ENCODE measurements at places on chromosomes 4 and X.

GRCh38 chr4:1195109-1195671 is 22.8 kb upstream of the SPON2 start:
- DNase-seq, result no peak

GRCh38 chr4:163663454-163664225 is 169.2 kb downstream of the TMA16 start:
- DNase-seq, result no peak

DNA sequence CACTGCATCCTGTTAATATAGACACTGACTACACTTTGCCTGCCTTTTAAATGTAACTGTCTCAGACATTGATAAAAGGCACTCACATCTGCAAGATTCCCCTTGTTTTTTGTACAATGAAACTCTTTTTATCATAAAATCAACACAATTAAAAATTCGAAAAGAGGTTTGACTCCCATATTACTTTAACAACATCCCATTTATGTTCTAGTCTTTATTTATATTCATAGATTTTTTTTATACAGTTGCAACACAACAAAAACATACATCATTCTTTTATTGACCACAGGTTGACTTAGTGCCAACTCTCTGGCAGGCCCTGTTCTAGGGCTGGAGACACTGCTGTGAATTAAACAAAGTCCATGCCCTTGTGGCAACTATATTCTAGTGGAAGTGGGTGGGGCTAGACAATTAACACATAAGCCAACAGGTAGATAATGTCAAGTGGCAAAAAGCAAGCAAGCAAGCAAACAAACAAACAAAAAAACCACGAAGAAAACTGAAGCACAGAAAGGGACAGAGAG is 36.8 kb downstream of the ANK2 start:
- no peak for DNase-seq

DNA sequence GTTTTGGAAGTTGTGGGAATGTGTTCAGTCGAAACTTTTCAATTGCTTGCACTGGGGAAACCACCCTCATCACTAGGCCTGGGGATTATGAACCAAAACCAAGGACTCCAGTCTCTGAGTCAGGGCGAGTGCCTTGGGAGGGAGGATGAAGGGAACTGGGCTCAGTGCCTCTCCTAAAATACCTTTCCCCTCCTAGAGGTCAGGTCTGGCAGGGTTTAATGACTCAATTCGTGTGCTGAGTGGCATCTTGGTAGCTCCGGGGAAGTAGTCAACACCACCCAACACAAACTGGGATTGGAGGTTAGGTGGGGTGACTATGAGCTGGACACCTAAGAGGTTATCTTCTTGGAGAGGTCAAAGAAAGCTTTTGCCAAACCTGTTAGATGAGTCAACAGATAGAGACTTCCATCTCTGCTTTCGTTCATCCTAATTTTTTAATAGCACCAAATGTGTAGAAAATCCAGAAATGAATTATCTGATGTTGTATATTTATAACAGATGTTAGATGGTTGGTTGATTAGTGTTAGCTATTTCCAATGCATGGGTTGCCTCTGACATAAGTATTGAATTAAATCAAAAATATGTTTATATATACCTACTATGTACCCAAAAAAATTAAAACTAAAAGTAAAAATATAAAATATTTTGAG is 202.8 kb downstream of the SHROOM3 start:
- DNase-seq, result no peak

GRCh38 chrX:68658530-68658929 is 11.1 kb downstream of the STARD8 start:
- DNase-seq, result no peak

GRCh38 chrX:133414406-133415275 is 648 bp downstream of the GPC4 start:
- DNase-seq, result no peak

DNA sequence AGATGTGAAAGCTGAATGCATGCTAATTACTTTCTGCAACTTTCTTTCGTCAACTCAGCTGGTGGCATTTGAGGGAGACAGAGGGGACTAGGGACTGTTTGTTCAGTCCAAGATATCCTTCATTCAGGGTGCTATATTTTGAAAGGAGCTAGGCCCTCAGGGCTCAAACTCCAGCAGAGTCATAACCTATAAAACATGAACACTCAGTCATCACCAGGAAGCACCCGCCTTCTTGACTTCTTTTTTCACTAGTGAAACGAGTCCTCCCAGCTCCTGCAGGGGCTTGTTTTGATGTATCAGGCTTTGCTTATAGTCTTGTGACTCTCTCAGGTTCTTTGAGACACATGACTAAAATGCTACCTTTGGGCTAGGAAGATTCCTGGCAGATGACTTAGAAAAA is 230.6 kb downstream of the PCDH7 start:
- no peak for DNase-seq

DNA sequence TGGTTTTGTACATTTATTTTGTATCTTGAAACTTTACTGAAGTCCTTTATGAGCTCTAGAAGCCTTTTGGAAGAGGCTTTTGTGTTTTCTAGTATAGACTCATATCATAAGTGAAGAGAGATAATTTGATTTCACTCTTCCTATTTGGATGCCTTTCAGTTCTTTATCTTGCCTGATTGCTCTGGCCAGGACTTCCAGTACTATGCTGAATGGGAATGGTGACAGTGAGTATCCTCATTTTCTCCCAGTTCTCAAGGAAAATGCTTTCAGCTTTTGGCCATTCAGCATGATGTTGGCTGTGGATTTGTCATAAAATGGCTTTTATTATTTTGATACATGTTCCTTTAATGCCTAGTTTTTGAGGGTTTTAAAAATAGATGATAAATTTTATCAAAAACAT is 1061.3 kb downstream of the STPG2 start:
- DNase-seq, result no peak

DNA sequence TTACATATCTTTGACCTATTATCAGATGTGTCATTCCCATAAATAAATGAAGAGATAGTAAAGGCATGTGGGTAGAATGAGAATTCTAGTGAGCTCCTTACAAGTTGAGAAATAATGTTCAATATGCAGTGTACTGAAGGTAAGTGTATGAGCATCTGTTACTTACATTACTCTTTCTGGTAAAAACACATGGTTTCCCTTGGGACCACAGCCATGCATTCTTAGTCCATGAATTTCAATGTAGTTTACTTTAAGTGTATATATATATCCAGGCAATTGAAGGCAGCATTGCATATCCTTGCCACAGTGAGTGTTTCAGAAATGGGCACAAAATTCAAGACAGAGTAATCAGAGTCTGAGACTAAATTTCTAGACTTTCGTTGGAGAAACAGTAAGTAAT is 277.2 kb downstream of the CXXC4 start:
- DNase-seq, result no peak

- no peak for DNase-seq
Measured at GRCh38 chrX:19874391-19875049, 12.9 kb downstream of the SH3KBP1 start.

GRCh38 chrX:32116047-32116446 is 1044.2 kb upstream of the FTHL17 start:
- peak; percentile 7 for DNase-seq

- DNase-seq, result peak; percentile 97
Measured at GRCh38 chr4:133148690-133149363, at the start of gene PCDH10. TSS of gene PCDH10 (plus strand) at chr4:133149294. CDS start at chr4:133150141, 847 bp downstream.

DNA sequence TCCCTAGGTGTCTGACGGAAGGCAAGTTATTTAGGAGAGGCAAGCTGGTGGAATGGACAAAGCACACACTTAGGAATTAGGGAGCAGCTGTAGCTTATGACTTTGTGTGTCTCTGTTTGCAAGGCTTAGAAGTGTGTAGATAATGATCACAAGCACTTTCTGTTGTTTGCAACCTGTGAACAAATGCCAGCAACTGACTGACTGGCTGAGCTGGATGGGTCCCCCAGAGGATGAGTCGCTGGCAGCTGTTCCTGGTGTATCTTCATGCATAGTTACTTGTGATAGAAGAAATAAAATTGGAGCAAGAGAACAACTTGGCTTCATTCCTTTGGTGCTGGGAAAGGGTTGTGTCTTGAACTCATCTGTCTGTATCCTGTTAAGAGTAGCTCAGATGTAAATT is 64.2 kb upstream of the BEND4 start:
- peak; percentile 25 for DNase-seq

DNA sequence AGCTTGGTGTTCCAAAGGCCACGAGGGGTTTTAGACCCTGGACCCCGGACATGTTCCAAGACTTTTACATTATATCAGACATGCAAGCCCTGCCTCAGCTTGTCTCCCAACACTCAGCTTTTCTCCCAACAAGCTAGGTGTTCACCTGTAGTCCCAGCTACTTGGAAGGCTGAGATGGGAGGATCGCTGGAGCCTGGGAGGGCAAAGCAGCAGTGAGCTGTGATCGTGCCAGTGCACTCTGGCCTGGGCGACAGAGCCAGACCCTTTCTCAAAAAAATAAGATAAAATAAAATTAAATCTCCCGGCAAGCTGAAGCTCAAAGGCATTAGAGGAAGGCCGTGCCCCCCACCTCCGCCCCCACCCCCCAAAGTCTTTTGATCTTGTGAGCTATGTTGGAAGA is 13.7 kb downstream of the CTAG1A start:
- DNase-seq, result no peak

- DNase-seq, result peak; percentile 95
Measured at GRCh38 chr4:75940692-75941253, at the start of gene NAAA. TSS of gene NAAA (minus strand) at chr4:75941013. CDS start at chr4:75940949, 64 bp downstream.

DNA sequence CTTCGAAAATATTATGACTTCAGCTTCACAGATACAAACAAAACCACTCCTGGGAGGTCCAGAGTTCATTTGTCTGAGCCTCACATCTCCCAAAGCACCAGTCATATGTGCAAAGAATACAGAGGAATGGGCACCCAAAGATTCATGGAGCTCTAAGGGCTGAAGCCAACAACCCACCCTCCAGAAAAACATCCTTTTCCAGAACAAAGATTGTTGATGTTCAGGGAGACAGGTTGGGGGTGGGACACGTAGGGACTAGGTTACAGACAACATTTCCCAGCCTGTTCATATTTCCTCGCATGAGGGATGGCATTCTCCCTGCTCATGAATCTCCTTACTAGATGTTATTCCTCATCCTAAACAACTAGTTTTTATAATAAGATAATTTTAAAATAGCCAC is 71.2 kb downstream of the METTL14 start:
- no peak for DNase-seq

DNA sequence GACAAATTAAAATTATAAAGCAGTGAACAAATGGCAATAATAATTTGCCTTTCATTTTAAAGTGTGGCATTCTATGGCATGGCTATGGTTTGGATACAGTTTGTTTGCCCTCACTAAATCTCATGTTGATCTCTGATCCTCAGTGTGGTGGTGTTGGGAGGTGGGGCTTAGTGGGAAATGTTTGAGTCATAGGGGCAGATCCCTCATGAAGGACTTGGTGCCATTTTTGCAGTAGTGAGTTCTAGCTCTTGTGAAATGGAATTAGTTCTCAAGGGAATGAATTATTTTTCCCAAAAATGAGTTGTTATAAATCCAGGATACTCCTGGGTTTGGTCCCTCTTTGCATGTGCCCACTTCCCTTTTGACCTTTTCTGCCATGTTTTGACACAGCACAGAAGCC is 181.4 kb downstream of the AMELX start:
- DNase-seq, result no peak

GRCh38 chrX:22351966-22352365 is 79.3 kb downstream of the CBLL2 start:
- no peak for DNase-seq

DNA sequence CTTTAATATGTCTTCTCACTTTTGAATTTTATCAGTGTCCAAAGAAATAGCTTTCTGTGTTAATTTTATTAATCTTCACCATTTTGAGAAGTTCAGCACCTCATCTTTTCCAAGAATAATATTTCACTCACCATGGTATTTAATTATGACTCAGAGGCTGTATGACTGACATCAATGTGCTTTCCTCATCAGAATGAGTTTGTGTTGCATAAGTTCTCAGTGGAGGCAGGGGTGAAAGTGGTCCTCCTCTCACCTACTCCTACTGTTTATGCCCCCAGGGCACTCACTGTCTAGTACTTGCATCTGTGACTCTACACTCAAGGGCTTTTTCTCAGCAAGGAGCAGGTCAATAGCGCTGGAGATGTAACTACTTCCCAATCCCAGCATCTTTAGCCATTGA is 905.3 kb upstream of the INTU start:
- no peak for DNase-seq

- DNase-seq, result no peak
Measured at GRCh38 chr4:42308247-42308646, 89.0 kb upstream of the SHISA3 start.

DNA sequence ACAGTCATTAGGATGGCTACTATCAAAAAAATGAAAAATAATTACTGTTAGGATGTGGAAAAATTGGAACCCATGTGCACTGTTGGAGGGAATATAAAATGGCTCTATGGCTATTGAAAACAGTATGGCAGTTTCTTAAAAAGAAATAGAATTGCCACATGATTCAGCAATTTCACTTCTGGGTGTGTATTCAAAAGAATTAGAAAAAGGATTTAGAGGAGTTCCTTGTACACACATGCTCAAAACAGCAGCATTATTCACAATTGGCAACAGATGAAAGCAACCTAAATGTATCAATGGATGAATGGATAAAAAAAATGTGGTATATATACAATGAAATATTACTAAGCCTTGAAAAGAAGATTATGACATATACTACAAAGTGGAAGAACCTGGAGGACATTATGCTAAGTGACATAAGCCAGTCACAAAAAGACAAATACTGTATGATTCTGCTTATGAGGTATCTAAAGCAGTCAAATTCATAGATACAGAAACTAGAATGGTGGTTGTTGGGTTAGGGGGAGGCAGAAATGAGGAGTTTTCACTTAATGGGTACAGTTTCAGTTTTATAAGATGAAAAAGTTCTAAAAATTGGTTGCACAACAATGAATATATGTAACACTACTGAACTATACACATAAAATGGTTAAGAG is 123.2 kb downstream of the ELOVL6 start:
- DNase-seq, result no peak

GRCh38 chr4:41815473-41815872 is 66.9 kb upstream of the PHOX2B start:
- DNase-seq, result no peak

- DNase-seq, result no peak
Measured at GRCh38 chr4:158094413-158095134, 78.3 kb downstream of the GASK1B start.

DNA sequence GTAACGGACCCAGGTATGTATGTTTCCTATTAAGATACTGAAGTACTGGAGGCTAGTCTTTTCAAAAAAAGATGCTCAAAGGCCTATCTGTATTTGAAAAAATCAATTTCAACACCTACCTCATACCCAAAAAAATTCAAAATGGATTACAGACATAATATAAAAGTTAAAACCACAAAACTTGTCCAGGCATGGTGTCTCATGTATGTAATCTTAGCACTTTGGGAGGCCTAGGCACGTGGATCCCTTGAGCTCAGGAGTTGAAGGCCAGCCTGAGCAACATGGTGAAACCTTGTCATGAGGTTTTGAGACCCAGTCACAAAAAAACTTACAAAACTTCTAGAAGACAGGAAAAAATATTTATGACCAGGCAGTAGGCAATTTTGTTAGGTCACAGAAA is 16.7 kb downstream of the RBMX start:
- DNase-seq, result no peak

- DNase-seq, result no peak
Measured at GRCh38 chrX:49191574-49192011, 5.4 kb upstream of the PRICKLE3 start.

- DNase-seq, result peak; percentile 59
Measured at GRCh38 chr4:6446538-6447451, 25.6 kb downstream of the PPP2R2C start.

GRCh38 chrX:44017676-44018075 is 44.5 kb upstream of the NDP start:
- no peak for DNase-seq

- peak; percentile 22 for DNase-seq
Measured at GRCh38 chr4:35250761-35251160, 993.6 kb downstream of the ARAP2 start.
